GM19239 (cell line): ENCODE measurements at places on chromosomes 3 and 15.

DNA sequence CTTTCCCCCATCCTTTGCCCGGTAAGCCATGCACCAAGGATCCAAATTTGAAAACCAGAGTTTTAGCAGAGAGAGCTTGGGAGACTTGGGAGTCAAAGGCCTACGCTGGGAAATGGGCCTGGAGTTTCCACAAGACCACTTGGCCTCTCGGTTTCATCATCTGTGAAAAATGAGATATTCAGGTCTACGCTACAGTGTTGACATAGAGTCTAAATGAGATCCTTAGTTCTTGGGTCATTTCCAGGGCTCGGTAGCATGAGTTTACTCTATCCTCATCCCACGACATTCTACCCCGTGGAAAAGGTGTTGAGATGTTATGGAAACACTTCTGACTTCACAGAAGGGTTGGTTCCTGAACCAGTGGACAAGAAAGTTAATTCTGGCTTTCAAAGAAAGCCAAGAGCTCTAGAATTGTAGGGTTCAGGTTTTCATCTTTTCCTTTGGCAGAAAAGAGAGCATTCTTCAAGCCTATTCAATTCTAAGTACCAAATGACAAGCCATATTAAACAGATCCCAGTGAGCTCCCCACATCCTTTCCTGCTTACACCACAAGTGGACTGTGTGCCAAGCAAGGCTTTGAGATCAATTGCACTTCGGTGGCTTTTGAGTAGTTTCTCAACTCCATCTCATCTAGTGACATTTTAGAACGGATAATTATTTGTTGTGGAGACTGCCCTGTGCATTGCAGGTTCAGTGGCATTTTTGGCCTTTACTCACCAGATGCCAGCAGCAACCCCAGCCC lies 219.7 kb downstream of the SLCO3A1 start:
- DNase-seq = no peak

- no peak for DNase-seq
Observed at GRCh38 chr3:13009132-13009945, 63.9 kb downstream of the IQSEC1 start.

- DNase-seq = no peak
Observed at GRCh38 chr3:62493109-62493801, 119.9 kb upstream of the FEZF2 start.

DNA sequence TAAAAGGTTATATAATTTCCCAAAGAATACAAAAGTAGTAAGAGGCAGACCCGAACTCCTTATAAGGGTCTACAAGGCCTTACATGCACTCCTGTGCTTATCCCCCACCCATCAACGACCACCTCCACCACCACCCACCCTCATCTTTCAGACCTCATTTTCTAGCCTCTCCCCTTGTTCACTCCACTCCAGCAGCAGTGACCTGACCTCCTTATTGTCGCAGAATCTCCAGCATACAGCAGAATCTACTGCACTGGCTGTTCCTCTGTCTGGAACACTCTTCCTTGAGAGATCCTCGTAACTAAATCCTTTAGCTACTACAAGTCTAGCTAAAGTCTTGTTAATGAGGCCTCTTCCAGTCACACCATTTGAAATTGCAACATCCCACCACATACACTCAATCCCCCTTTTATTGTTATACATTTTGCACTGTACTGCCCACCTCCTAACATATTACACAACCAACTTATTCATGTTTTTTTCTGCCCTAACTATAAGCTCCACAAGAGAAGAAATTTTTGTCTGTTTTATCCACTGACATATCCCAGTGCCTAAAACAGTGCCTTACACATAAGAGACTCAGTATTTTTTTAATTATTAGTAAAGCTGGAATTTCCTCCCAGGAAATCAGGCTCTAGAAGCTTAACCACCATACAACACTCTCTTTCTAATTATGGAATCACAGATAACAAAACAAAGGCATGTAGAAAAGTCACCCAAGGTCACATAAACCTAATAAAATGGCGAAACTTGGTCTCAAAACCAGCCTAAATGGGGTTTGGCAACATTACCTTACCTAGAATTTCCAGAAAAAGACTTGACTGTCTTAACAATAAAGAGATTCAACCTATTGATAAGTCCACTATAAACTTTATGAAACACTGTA lies 40.2 kb downstream of the ZNF148 start:
- DNase-seq = no peak

- DNase-seq = no peak
Observed at GRCh38 chr3:43858294-43858701, 167.6 kb downstream of the ABHD5 start.

- DNase-seq = no peak
Observed at GRCh38 chr15:42456531-42456930, 34.4 kb downstream of the ZNF106 start.

DNA sequence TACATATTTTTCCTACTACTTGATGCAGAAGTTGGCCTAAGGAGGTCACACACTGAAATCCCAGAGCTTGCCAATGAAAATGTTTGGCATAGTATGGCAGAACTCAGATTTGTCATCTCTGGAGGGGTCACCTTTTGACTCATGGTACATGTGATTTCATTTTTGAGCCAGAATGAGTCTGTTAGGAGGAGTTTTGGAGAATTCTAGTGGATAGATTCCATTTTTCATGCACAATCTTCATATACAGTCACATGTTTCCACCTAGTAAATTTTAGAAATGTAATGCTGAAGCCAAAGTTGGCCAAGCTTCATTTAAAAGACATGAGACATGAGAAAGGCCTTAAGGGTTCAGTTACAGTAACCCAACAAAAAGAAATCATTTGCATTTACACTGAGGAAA lies 97.8 kb upstream of the IGSF10 start:
- DNase-seq = no peak

- peak; percentile 77 for DNase-seq
Observed at GRCh38 chr3:195895078-195895860, 13.1 kb downstream of the TNK2 start.

DNA sequence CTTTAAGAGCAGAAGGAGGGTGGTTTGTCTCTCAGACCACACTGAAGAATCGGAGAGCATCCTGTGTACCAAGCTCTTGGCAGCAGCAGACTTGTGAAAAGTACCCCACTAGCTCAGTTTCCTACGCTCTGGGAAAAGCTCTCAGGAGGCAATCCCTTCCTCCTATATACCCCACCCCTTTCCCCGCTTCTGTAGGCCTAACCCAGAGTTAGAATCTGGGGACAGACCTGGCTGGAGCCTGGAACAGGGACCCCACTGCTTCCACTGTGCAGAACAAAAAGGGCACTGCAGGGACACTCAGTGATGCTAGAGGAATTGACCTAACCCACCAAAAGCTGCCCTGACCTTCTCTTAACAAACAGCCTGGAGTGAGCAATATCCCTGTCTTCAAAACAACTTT lies 70.0 kb upstream of the CCDC39 start:
- no peak for DNase-seq

GRCh38 chr15:61175024-61175423 lies 54.1 kb downstream of the RORA start:
- DNase-seq = no peak

DNA sequence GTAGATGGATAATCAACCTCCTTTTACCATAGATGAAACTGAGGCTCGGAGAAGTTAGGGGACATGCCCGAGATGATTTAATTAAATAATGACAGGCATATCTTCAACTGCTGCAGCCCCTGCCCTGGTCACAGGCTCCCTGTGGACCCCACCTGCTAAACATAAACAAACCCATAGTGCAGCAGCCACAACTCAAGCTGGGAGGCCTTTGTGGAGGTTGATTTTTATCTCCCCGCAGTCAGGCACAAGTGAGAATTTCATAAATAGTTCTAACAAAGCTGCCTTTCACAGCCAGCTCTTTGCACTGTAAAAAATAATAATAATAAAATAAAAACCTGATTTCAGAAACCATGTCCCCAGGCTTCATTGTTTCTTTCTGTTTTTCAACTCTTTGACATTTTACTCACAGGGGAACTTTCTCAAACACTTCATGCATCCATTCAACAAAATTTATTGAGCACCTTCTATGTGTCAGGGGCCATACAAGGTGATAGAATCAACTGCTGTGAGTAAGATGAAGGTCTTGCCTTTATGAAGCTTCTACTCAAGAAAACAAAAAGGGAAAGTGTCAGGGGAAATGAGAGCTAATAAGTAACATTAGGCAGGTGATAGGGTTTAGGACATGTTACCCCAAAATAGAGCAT lies 393.6 kb upstream of the PROK2 start:
- DNase-seq = no peak

DNA sequence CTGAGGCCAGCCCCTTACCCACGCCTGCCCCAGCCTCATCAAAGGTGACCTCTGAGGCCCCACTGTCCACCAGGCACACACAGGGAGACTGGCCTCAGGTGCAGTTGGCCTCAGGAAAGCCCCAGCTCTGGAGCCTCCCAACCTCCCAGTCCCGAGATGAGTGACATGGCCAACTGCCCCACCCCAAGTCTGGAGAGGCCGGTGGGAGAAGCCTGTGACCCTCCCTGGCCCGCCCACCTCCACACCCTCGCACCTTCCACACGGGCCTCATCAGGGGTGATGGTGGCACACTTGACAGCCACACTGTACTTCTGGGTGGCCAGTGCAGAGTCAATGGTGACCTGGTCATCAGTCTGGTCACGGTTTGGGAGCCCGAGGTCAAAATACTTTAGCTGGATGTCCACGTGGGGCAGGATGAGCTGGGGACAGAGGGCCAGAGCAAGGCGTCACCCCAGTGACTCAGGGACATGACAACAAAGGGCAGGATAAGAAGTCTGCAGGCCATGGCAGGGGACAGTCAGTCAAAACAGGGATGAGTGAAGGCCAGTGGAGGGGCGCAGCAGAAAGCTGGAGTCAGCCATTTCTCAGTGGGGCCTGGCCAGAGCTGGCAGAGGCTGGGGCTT lies 11.9 kb downstream of the IDH2 start:
- no peak for DNase-seq

- DNase-seq = no peak
Observed at GRCh38 chr3:79968418-79968817, 200.6 kb upstream of the ROBO1 start.

GRCh38 chr3:23072693-23073092 lies 130.4 kb upstream of the UBE2E2 start:
- no peak for DNase-seq

DNA sequence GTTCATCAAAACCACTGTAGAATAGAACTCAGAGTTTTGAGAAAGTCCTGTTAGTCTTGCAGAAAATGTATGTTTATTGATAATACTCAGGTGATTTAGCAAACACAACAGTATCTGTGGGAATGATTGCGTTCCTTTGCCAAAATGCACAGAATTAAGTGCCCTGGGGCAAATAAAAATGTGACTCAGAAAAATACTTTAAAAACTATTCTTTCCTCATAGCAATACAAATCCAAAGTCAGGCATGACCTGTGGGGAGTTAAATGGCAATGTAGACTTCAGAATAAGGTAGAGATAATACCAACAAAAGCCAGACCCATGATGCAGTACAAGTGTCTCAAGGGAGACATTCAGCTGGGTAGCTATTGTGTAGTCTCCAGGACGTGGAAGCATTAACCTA lies 72.3 kb upstream of the SNTN start:
- DNase-seq = no peak
